B cell (primary cell): ENCODE measurements at places on chromosomes 5 and 9. TPM values are rescaled to one million over a fixed set of nuclear protein-coding genes. Genes with fewer than 3 reads are reported as not detected.

DNA sequence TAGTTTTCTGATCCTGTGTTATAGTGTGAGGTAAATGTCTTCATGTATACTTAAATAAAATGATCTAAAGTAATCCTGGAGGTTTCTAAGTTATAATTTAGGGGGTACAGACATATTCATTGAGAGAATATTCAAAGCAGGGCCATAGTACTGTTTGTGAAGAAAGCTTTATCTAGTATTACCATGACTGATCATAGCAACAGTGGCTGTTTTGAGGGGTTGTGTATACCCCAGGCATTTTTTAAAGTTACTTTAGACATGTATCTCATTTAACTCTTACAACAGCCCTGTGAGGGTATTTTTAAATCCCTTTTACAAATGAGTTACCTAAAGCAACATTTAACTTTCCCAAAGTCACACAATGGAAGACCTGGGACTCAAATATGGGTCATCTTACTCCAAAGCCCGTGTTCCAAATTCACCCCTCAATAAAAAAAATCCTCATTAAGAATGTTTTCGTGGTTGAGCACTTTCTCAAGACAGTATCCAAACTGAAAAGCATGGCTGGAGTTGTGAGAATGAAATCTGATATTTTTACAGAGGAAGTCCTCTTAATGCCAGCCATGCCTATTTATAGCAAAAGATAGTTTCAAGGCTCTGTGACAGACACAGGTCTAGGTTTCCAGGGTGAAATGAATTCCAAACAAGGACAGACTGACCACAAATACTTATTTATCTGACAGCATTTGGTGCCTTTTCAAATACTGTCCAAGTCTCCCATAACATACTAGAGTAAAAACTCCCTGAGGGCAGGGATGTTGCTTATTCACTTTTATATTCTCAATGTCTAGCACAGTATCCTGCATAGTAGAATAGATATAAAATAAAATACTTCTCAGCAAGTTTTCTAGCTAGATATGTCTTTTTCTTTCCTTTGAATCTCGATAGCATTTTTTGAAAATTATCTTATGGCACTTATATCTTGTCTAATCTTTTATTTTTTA, 10.4 kb downstream of the STOM start:
- H3K27ac ChIP-seq = no peak overlapping the region
- H3K27me3 ChIP-seq = no peaks in the 10 kb centered on the region
- DNase-seq = no peak
- no peak overlapping the region for H3K4me3 ChIP-seq
- H3K4me1 ChIP-seq = peaks cover 13% of the 10 kb centered on the region
- H3K36me3 ChIP-seq = no peaks in the 10 kb centered on the region

GRCh38 chr5:82641331-82642003, 363.3 kb upstream of the RPS23 start:
- H3K27me3 ChIP-seq = no peaks in the 10 kb centered on the region
- H3K4me1 ChIP-seq = no peaks in the 10 kb centered on the region
- H3K4me3 ChIP-seq = no peak overlapping the region
- H3K36me3 ChIP-seq = no peaks in the 10 kb centered on the region

ZNF883 gene
- total RNA-seq = 0.54 and 0.83 TPM in 2 replicates

DNA sequence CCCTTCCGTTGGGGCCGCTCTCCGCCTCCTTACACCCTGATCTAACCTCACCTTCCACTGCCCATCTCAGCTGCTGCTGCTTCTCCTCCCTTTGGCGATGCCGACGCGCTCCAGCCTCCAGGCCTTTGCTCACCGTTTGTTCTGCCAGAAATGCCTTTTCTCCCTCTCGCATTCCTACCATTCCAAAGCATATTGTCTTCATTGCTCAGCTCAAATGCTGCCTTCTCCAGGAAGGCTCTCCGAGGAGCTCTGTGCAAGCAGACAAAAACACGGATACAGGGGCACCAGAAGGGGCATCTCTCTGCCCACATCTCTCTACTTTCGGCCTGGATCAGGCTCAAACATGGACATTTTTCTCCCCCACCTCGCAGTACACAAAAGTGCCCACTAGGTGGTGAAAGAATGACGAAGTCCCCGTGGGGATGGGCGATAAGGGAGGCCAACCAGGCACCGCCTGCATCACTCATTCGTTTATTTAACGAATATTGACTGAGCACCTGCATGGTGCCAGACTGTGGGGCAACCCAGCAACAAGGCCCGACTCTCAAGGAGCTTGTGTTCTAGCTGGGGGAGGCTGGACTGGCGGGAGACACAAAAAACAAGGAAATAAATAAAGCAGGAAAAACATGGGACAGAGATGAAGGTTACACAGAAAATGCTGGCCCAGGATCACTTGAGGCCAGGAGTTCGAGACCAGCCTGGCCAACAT, 7.3 kb upstream of the GRHPR start:
- peak; percentile 86 for DNase-seq
- H3K4me3 ChIP-seq = no peak overlapping the region
- no peaks in the 10 kb centered on the region for H3K36me3 ChIP-seq
- no peaks in the 10 kb centered on the region for H3K27me3 ChIP-seq
- peaks cover 32% of the 10 kb centered on the region for H3K4me1 ChIP-seq

- H3K4me3 ChIP-seq = no peak overlapping the region
- H3K27ac ChIP-seq = no peak overlapping the region
- no peak for DNase-seq
- peaks cover 22% of the 10 kb centered on the region for H3K4me1 ChIP-seq
Measured at GRCh38 chr9:129177443-129177790, 644 bp downstream of the IER5L start.

GRCh38 chr5:180689775-180690174, 40.4 kb upstream of the FLT4 start:
- no peak overlapping the region for H3K4me3 ChIP-seq
- H3K4me1 ChIP-seq = no peaks in the 10 kb centered on the region
- no peak overlapping the region for H3K27ac ChIP-seq
- no peaks in the 10 kb centered on the region for H3K27me3 ChIP-seq
- H3K36me3 ChIP-seq = no peaks in the 10 kb centered on the region

DNA sequence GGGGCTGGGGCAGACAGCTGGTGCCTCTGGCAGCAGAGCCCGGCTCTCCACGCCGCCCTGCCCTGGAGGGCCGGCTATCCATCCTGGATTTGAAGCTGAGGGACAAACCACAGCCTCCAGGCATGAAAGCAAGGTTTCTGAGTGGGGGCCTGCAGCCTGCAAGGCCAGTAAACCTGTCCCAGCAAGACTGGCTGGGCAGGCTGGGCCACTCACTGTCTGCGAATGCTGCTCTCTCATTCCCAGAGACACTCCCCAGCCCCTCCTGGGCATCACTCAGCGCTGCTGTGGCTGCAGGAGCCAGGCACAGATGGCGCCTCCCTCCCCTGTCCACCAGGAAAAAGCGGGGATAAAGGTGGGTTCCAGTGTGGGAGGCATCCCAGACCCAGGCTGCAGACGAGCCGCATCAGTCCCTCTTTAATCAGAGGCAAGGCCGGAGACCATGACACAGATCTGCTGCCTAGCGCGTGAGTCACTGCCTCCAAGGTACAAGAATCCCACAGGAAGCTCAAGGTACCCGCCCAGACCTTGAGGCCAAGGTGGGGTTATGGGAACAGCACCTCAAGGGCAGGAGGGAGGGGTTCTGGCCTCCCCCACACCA, 118.0 kb downstream of the VAV2 start:
- no peak overlapping the region for H3K27ac ChIP-seq
- H3K36me3 ChIP-seq = no peaks in the 10 kb centered on the region
- no peak for DNase-seq
- H3K4me1 ChIP-seq = peaks cover 11% of the 10 kb centered on the region
- H3K27me3 ChIP-seq = no peaks in the 10 kb centered on the region

CHMP5 gene
- total RNA-seq = 28.2 and 29.7 TPM in 2 replicates

DNA sequence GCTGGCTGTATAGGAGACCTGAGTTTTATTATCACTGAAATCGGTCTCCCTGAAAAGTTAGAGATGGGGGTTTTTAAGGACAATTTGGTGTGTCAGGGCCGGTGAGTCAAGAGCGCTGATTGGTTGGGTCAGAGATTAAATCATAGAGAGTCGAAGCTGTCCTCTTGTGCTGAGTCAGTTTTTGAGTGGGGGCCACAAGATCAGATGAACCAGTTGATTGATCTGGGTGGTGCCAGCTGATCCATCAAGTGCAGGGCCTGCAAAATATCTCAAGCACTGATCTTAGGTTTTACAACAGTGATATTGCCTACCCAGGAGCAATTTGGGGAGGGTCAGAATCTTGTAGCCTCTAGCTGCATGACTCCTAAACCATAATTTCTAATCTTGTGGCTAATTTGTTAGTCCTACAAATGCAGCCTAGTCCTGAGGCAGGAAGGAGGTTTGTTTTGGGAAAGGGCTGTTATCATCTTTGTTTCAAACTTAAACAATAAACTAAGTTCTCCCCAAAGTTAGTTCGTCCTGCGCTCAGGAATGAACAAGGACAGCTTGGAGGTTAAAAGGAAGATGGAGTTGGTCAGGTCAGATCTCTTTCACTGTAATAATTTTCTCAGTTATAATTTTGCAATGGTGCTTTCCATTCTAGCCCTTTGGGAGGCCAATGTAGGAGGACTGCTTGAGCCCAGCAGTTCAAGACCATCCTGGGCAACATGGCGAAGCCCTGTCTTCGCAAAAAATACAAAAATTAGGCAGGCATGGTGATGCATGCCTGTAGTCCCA, 31.6 kb upstream of the RFK start:
- H3K4me1 ChIP-seq = no peaks in the 10 kb centered on the region
- no peak overlapping the region for H3K4me3 ChIP-seq
- no peak for DNase-seq
- H3K36me3 ChIP-seq = no peaks in the 10 kb centered on the region
- no peak overlapping the region for H3K27ac ChIP-seq

DNA sequence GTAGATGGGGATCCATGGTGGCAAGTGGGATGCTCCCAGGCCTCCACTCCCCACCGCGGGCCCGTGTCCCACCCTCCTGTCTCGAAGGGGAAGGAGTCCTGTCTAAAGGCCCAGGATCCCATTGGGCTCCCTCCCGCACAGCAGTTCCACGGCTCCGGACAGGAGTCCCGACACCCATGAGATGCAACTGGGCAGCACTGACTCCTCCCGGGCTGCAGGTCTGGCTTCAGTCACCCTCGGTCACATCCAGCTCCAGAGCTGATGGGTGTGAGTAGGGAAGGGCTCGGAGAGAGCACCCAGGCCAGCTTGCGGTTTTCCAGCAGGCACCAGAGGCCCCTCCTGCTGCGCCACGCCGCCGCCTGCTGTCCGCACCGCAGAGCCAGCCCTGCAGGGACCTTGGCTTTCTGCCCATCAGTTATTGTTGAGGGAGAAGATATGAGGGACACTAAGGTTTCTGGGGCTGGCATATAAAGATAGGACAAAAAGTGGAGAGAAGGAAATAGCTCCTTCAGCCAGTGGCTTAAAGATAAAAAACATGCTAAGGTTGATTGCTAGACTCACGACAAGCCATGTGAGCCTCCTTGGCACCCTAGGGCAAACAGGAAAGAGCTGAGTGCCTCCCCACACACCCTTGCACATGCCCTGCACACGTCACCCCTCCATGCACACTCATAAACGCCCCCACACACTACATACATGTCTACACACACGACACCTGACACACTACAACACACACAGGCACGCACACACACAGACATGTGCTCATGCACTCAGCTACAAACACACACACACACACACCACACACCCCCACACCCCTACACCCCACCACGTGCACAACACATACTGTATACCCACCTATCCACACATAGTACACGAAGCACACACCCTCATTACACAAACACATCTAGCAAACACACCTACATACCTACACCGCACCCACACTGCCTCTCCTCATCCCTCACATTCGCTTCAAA, 79.0 kb downstream of the AK8 start:
- no peak overlapping the region for H3K4me3 ChIP-seq
- H3K36me3 ChIP-seq = no peaks in the 10 kb centered on the region
- H3K4me1 ChIP-seq = peaks cover 8% of the 10 kb centered on the region
- H3K27ac ChIP-seq = no peak overlapping the region
- no peaks in the 10 kb centered on the region for H3K27me3 ChIP-seq
- DNase-seq = no peak

- no peak overlapping the region for H3K27ac ChIP-seq
- no peaks in the 10 kb centered on the region for H3K4me1 ChIP-seq
- no peaks in the 10 kb centered on the region for H3K36me3 ChIP-seq
- no peak for DNase-seq
- no peaks in the 10 kb centered on the region for H3K27me3 ChIP-seq
Measured at GRCh38 chr9:133924453-133924852, 67.7 kb downstream of the VAV2 start.

DNA sequence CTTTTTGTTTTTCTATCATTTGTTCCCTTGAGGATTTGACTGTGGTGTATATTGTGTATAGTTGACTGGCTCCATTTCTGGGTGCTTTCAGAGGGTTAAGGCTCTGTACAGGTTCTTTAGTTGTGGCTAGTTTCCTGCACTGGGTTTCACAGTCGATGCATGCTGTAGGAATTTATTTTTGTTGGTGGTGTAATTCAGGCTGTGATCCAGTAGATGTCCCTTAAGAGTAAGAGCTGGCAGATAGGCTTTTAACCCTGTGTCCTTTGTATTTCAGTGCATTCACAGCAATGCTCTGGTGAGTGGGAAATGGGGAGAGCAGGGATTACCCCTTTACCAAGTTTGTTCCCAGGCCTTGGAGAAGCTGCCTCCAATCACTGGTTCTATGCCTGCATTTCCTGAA, 112.9 kb downstream of the SPATA31D1 start:
- no peak overlapping the region for H3K27ac ChIP-seq
- no peaks in the 10 kb centered on the region for H3K27me3 ChIP-seq
- H3K36me3 ChIP-seq = no peaks in the 10 kb centered on the region
- DNase-seq = no peak

- no peak for DNase-seq
- H3K27ac ChIP-seq = no peak overlapping the region
- H3K4me3 ChIP-seq = no peak overlapping the region
Measured at GRCh38 chr9:117616431-117616831, 87.8 kb upstream of the TLR4 start.

- no peaks in the 10 kb centered on the region for H3K27me3 ChIP-seq
- no peak for DNase-seq
- H3K27ac ChIP-seq = no peak overlapping the region
- H3K4me1 ChIP-seq = peaks cover 18% of the 10 kb centered on the region
- no peak overlapping the region for H3K4me3 ChIP-seq
Measured at GRCh38 chr5:43021151-43021550, 19.0 kb downstream of the ANXA2R start.

FRRS1L gene
- not detected in 2 replicates for total RNA-seq

- H3K36me3 ChIP-seq = peaks cover 27% of the 10 kb centered on the region
- peaks cover 22% of the 10 kb centered on the region for H3K4me1 ChIP-seq
- DNase-seq = no peak
- no peak overlapping the region for H3K27ac ChIP-seq
Measured at GRCh38 chr5:134136221-134136631, 21.7 kb downstream of the TCF7 start.

RFESD gene
- total RNA-seq = 1.9 and 3.0 TPM in 2 replicates

DNA sequence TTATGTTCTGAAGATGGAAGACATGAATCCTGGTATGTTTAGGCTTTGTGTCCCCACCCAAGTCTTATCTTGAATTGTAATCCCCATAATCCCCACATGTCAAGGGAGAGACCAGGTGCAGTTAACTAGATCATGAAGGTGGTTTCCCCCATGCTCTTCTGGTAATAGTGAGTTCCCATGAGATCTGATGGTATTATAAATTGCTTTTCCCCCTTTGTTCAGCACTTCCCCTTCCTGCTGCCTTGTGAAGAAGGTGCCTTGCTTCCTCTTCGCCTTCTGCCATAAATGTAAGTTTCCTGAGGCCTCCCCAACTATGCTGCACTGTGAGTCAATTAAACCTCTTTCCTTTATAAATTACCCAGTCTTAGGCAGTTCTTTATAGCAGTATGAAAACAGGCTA, 229.0 kb downstream of the ARL15 start:
- H3K36me3 ChIP-seq = no peaks in the 10 kb centered on the region
- no peak overlapping the region for H3K27ac ChIP-seq
- no peaks in the 10 kb centered on the region for H3K27me3 ChIP-seq

GRCh38 chr5:57370376-57370775, 112.2 kb downstream of the ACTBL2 start:
- no peaks in the 10 kb centered on the region for H3K27me3 ChIP-seq
- no peak for DNase-seq
- no peak overlapping the region for H3K27ac ChIP-seq

ARID3C gene
- not detected in 2 replicates for total RNA-seq

FSTL4 gene
- total RNA-seq = 6.5 and 6.7 TPM in 2 replicates
